Right cardiac atrium (tissue), 5 donors: ENCODE measurements at places on chromosomes 2 and 18. TPM values are rescaled to one million over a fixed set of nuclear protein-coding genes. Genes with fewer than 3 reads are reported as not detected.

Gene MAP3K19
- not detected for total RNA-seq

Gene IFIH1
- 8.1 TPM for total RNA-seq

Gene MPP4
- total RNA-seq, result 0.14 TPM

Gene TANC1
- 46.5 TPM for total RNA-seq

Gene GCFC2
- 9.0 TPM for total RNA-seq

Gene IL36A
- total RNA-seq, result not detected

Gene CD207
- 0.21 TPM for total RNA-seq

Gene UCN
- 1.7 TPM for total RNA-seq

Gene SOX11
- total RNA-seq, result 0.22 TPM

Gene TNFRSF11A
- 1.7 TPM for total RNA-seq

Gene CRYBA2
- total RNA-seq, result not detected

Gene MEP1B
- total RNA-seq, result not detected

Gene ALPG
- not detected for total RNA-seq

Gene COL3A1
- total RNA-seq, result 242 TPM

Gene MFF
- total RNA-seq, result 96.5 TPM

Gene EMILIN1
- 43.3 TPM for total RNA-seq

Gene GCC2
- total RNA-seq, result 32.5 TPM

Gene DTNB
- total RNA-seq, result 5.6 TPM

Gene EVX2
- not detected for total RNA-seq

Gene SIX2
- total RNA-seq, result 0.31 TPM

Gene ZNF521
- 45.4 TPM for total RNA-seq

Gene PARD6G
- total RNA-seq, result 5.0 TPM

Gene SLC4A3
- 344 TPM for total RNA-seq

Gene LRRTM1
- 0.68 TPM for total RNA-seq

Gene ATP8B1
- 7.5 TPM for total RNA-seq

Gene SS18
- 41.9 TPM for total RNA-seq

Gene C2orf15
- 0.43 TPM for total RNA-seq

Gene ACADL
- 2.9 TPM for total RNA-seq

Gene ZEB2
- total RNA-seq, result 146 TPM

Gene TTR
- 0.79 TPM for total RNA-seq

Gene TEX44
- total RNA-seq, result not detected

Gene GKN2
- not detected for total RNA-seq

Gene AKAIN1
- total RNA-seq, result not detected

Gene GALNT13
- 3.6 TPM for total RNA-seq

Gene NEURL3
- 0.20 TPM for total RNA-seq

Gene SLC11A1
- total RNA-seq, result 19.5 TPM

Gene THSD7B
- 0.19 TPM for total RNA-seq

Gene FOXD4L1
- 0.11 TPM for total RNA-seq

Gene FBLN7
- 1.5 TPM for total RNA-seq

Gene SERPINB13
- not detected for total RNA-seq

Gene DYSF
- total RNA-seq, result 42.1 TPM

Gene SGPP2
- total RNA-seq, result 1.8 TPM

Gene ALPI
- not detected for total RNA-seq

Gene KANSL3
- total RNA-seq, result 35.2 TPM
